ENCODE measurements at places on chromosomes 3 and 15.

DNA sequence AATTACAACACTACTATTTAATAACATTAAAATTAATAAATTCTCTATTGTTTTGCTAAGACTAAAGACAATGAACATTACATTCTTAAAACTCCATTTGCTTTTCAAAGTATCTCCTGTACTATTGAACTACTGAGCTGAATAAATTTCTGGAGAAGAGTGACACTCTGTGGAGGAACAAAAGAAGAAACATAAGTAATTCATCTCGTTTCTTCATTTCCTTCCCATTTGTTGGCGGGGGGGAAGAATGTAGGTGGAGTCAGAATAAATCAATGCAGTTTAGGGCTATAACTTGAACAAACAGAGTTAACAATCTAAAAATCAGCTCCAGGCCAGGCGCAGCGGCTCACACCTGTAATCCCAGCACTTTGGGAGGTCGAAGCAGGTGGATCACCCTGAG is 32.7 kb downstream of the EFHB start:
- DNase-seq: no peak

DNA sequence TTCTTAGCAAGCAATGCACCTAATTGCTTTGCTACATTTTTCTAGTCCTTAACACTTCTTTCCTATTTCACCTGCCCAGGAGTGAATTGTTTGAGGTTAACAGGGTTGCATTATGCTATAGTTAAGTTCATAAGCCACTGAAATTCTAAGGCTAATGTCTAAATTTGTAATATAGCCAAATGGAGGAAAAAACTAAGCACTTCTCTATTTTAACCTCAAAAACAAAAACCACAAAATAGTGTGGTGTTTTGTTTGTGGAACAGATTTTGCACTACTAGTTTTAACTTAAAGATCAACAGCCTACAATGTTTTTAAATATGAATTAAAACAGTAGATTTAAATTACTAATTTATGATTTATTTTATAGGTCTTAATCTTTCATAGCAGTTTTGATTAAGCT is 5.5 kb downstream of the ATOSA start:
- no peak for DNase-seq

DNA sequence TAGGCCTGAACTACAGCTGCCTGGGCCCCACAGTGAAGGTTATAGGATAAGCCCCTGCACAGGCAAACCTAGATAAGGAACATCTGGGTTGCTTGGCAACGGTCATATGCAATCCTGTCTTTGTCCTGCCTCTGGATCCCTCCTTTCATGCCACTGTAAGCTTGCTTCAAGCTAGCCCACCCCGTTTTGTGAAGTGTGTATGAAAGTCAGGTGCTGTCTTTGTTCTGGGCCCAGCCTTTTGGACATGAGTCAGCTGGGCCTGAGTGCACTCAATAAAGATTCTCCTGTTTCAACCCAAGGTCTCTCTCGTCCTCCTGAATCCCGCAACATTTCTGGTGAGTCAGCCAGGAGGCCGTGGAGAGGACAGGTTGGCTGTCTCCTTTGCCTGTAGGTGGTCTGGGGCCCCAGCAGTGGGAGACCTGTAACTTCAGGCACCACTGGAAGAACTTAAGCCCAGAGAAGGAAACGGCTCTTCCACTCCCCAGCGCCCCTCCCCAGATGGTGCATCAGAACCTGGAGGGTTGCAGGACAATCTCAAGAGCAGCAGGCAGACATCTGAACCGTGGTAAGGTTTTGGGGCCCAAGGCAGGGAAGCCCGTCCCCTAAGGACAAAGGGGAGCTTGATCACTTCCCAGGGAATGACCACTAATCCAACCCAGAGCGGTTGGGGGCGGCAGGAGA is 8.3 kb upstream of the SLC9C1 start:
- DNase-seq: no peak

- DNase-seq: no peak
Observed at GRCh38 chr15:62569460-62570404, 404.6 kb upstream of the C2CD4B start.

DNA sequence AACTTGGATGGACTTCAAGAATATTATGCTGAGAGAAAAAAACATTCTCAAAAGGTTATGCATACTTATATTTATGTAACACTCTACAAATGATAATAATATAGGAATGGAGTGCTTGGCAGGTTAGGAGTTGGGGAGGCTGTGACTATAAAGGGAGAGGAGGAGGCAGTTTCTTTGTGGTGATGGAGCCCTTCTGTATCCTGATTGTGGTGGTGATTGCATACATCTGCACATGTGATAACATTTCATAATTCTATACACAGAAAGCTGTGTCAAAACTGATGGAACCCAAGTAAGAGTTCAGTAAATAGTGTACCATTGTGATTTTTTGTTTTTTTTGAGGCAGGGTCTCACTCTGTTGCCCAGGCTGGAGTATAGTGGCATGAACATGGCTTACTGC is 31.7 kb upstream of the FAM3D start:
- no peak for DNase-seq

DNA sequence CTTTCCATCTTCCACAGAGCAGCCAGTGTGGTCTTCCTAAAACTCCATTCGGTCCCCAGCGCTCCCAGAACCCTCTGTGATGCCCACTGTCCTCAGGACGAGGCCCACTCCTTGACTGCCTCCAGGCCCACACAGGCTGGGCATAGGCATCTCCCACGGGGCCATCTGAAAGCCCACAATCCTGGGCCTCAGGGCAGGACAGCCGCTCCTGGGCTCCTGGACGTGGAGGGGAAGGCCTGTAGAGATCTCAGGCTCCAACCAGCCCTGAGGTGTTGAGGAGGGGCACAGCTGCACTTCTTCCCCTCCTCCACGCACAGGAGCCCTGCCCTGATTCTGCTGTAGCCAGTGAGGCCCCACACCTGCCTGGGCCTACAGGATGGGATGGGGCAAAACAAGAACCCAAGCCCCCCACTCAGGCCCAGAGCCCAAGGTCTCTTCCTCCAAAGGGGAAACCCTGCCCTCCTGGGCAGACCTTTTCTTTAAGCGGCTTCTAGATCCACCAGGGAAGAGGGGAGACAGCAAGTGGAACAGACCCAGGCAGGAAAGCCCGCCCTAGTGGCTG is 25.9 kb downstream of the SHISA5 start:
- no peak for DNase-seq
